ENCODE measurements at places on chromosomes 2 and 18. TPM values are rescaled to one million over a fixed set of nuclear protein-coding genes. Genes with fewer than 3 reads are reported as not detected.

The OXER1 gene
- 0.13 TPM for total RNA-seq

The LDLRAD4 gene
- 3.1 TPM for total RNA-seq

The CXCR4 gene
- 0.13 TPM for total RNA-seq

The C2orf80 gene
- not detected for total RNA-seq

The TEX44 gene
- total RNA-seq: not detected

The AFF3 gene
- 6.1 TPM for total RNA-seq

The ACTG2 gene
- 0.11 TPM for total RNA-seq

The DPYSL5 gene
- not detected for total RNA-seq

The SKA1 gene
- 10.7 TPM for total RNA-seq

The REG3G gene
- total RNA-seq: not detected

The FZD7 gene
- 11.6 TPM for total RNA-seq

The HTRA2 gene
- 21.0 TPM for total RNA-seq

The CAVIN2 gene
- 1.4 TPM for total RNA-seq

The CACNB4 gene
- total RNA-seq: 102 TPM

The DAPL1 gene
- not detected for total RNA-seq

The SIX2 gene
- 41.8 TPM for total RNA-seq

The STK16 gene
- total RNA-seq: 52.9 TPM

The RASGRP3 gene
- 0.39 TPM for total RNA-seq
